Natural killer cell (primary cell): ENCODE measurements at places on chromosomes 1 and 21.

GRCh38 chr1:243488459-243489157, 232.8 kb downstream of the SDCCAG8 start:
- peaks cover under 1% of the 10 kb centered on the region for H3K4me1 ChIP-seq
- no peak overlapping the region for H3K4me3 ChIP-seq
- no peaks in the 10 kb centered on the region for H3K36me3 ChIP-seq
- H3K27me3 ChIP-seq = no peaks in the 10 kb centered on the region

DNA sequence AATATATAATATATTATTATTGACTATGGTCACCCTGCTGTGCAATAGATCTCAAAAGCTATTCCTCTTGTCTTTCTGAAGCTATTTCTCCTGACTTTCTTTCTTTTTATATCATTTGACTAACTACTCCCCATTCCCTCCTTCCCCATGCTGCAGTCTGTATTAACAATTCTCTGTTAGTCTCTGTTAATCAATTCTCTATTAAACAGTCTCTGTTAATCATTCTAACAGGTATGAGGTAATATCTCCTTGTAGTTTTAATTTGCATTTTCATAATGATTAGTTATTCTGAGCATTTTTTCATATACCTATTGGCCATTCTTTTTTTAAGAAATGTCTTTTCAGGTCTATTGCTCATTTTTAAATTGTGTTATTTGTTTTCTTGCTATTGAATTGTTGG, 201.0 kb upstream of the B3GALT2 start:
- H3K27me3 ChIP-seq = no peaks in the 10 kb centered on the region
- no peaks in the 10 kb centered on the region for H3K4me1 ChIP-seq
- H3K4me3 ChIP-seq = no peak overlapping the region
- no peak for DNase-seq
- H3K36me3 ChIP-seq = no peaks in the 10 kb centered on the region

- peaks cover 46% of the 10 kb centered on the region for H3K4me1 ChIP-seq
- peak within 1 kb of the TSS; percentile 68 for H3K27ac ChIP-seq
- H3K36me3 ChIP-seq = peaks cover 15% of the 10 kb centered on the region
- peak; percentile 80 for DNase-seq
Observed at GRCh38 chr1:151156515-151156819, at the start of gene TNFAIP8L2. TNFAIP8L2 (plus strand) TSS chr1:151156649; CDS start chr1:151158698, 2,049 bp downstream.

DNA sequence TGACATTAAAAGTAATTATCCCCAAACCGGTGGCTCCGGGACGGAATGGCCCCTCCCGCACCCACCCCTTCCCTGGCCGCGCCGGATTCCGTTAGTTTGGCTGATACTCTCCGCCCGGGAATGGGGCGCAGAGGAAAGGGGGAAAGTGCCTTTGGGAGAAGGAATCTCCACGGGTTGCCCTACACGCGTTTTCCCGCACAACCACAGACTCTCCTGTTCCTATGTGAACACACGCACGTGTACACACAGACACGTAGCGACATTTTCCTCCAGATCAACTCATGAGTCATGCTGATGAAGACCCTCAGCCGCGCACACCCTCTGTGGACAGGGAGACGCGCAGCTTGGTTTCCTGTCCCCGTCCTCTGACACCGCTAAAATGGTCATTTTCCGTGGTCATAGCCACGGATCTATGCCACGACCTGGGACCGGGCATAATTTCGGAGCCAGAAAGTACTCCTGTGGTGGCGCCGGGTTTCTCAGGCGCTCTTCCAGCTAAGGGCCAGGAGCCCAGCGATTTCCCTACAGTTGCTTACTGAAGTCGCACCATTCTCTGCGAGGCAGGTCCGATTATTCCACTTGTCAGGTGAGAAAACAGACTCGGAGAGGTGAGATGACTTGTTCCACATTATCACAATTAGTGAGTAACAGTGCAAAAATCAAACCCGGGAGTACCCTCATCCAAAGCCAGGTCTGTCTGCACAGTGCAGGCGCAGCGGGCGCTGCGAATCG, 4.0 kb upstream of the DMRTA2 start:
- peaks cover 82% of the 10 kb centered on the region for H3K27me3 ChIP-seq
- H3K4me3 ChIP-seq = no peak overlapping the region
- H3K4me1 ChIP-seq = peaks cover 51% of the 10 kb centered on the region
- DNase-seq = no peak

GRCh38 chr1:105544475-105544874, 1512.0 kb upstream of the PRMT6 start:
- H3K36me3 ChIP-seq = no peaks in the 10 kb centered on the region
- DNase-seq = no peak

DNA sequence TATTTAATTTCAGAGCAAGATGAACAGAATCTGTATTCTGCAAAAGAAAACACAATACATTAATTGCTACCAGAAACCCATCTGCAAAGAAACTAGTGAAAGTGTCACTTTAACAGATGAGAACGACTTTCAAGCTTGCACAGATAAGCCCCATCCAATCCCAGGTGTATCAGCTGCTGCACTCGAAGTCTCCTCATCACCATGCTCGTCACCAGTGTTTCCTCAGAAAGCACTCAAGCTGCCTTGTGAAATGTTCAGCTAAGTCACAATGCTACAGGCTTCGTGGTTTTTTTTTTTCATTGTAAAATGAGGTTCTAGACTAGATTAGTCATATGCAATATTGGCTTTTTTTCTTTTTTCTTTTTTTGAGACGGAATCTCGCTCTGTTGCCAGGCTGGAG, 3.3 kb upstream of the TOMM20 start:
- H3K4me1 ChIP-seq = peaks cover 15% of the 10 kb centered on the region
- no peak overlapping the region for H3K4me3 ChIP-seq
- H3K27me3 ChIP-seq = no peaks in the 10 kb centered on the region
- no peak for DNase-seq

DNA sequence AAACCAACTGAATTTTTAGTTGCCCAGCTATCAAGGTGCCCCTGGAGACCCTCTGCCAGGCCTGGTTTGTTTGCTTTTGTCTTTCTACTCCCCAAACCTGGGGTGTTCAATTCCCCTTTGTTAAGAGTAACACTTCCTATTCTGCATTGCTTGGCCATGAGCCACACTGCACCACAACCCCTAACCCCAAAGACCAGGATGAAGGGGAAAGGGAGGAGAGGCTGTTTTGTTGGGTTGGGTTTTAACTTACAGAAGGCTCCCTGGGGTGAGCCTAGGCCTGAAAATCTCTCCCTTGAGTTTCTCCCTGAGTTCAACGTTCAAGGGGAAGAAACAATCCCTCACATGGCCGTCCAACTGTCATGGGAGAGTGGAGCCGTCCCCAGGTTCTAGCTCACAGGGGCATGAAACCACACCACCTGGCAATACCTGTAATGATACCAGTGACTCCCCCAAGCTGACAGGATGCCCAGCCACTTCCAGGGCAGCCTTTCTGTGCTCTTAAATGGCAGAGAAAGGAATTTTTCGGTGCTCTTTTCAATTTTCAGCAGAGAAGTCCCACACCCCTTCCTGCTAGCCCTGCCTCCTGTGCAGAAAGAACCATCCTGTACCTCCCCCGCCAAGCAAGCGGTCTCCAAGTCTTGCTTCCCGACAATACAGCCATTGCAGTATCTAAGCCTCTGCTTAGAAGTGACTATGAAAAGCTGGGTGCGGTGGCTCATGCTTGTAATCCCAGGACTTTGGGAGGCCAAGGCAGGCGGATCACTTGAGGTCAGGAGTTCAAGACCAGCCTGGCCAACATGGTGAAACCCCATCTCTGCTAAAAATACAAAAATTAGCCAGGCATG, 14.9 kb downstream of the SLC45A3 start:
- H3K4me3 ChIP-seq = no peak overlapping the region
- no peaks in the 10 kb centered on the region for H3K27me3 ChIP-seq
- no peak for DNase-seq
- no peaks in the 10 kb centered on the region for H3K36me3 ChIP-seq
- H3K27ac ChIP-seq = peak overlapping the region; percentile 52
- H3K4me1 ChIP-seq = peaks cover 46% of the 10 kb centered on the region

- H3K4me3 ChIP-seq = no peak overlapping the region
- DNase-seq = no peak
- no peaks in the 10 kb centered on the region for H3K27me3 ChIP-seq
Observed at GRCh38 chr21:45223236-45224185, 64.2 kb downstream of the POFUT2 start.

GRCh38 chr1:226809785-226810571, 60.4 kb upstream of the PSEN2 start:
- no peaks in the 10 kb centered on the region for H3K27me3 ChIP-seq
- no peaks in the 10 kb centered on the region for H3K36me3 ChIP-seq
- no peak overlapping the region for H3K27ac ChIP-seq
- no peaks in the 10 kb centered on the region for H3K4me1 ChIP-seq
- no peak overlapping the region for H3K4me3 ChIP-seq

DNA sequence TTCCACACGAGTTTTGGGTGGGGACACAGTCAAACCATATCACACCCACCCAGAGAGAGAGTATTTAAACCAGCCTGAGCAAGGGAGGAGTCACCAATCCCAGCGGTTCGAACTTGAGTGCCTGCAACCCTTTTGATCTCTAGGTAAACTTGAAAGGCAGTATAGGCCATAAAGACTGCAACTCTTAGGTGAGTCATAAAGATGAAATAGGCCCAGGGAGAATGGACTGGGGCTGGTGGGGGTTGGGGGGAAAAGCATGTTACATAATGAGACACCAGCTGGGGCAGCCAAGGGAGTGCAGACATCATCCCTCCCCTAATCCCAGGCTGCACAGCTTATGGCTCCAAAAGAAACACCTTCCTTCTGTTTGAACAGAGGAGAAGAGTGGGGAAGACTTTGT, 99.8 kb upstream of the LHX8 start:
- no peak overlapping the region for H3K4me3 ChIP-seq
- no peaks in the 10 kb centered on the region for H3K27me3 ChIP-seq
- H3K36me3 ChIP-seq = no peaks in the 10 kb centered on the region

GRCh38 chr1:36641776-36642175, 159.1 kb upstream of the CSF3R start:
- DNase-seq = no peak
- no peaks in the 10 kb centered on the region for H3K36me3 ChIP-seq
- no peak overlapping the region for H3K4me3 ChIP-seq

DNA sequence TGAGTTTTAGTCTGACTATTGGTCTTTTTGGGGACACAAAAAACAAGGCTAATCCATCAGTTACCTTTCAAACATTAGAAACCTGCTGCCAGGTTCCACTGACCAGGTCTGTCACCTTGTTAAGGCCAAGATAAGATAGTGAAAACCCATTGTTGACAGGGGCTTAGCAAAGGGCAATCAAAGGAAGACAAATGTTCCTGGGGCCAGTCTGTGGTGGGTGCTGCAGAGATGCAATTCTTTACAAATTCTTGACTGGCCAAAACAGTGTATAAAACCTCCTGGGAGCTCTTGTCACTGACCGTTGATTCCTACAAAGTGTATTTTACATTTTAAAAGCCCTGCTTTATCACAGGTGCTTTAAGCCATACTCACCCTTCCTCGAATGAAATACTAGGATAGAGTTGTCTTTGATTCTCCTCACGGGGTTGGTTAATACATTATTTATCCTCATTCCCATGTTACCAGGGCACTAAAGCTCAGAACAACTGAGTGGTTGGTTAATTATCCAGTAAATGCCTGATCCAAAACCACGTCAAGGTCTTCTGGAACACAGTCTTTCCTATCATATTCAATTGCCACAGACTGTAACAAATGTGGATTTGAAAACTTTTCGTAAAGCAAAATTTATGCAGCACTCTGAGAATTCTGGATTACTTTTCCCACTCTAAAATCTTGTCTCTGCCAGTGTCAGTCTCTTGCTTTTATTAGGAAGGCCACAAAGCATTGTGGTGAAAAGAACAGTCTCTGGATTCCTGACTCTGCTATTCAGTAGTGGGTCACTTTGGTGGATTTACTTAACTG, 77.2 kb downstream of the NRIP1 start:
- H3K4me3 ChIP-seq = no peak overlapping the region
- no peak for DNase-seq
- H3K36me3 ChIP-seq = no peaks in the 10 kb centered on the region
- H3K27ac ChIP-seq = no peak overlapping the region
- no peaks in the 10 kb centered on the region for H3K4me1 ChIP-seq
- no peaks in the 10 kb centered on the region for H3K27me3 ChIP-seq

- H3K4me3 ChIP-seq = no peak overlapping the region
- H3K27me3 ChIP-seq = no peaks in the 10 kb centered on the region
- peaks cover 34% of the 10 kb centered on the region for H3K4me1 ChIP-seq
- no peak overlapping the region for H3K27ac ChIP-seq
Observed at GRCh38 chr21:33299181-33299752, 25.5 kb upstream of the IFNAR1 start.

DNA sequence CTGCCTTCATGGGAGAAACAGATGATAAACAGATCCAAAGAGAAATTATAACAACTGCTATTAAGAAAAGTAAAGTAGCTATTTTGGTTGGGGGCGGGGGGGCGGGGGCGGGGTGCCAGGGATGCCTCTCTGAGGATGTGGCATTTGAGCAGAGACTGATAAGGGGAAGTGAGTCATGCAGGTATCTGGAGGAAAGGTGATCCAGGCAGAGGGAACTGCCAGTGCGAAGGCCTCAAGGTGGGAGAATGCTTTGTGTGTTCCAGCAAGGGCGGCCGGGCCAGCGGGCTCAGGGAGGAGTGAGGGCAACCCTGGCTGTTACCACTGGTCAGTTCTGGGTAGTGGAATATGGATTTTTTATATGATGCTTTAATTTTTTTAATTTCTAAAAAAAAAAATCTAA, 7.0 kb upstream of the TNFRSF1B start:
- H3K36me3 ChIP-seq = no peaks in the 10 kb centered on the region
- no peaks in the 10 kb centered on the region for H3K27me3 ChIP-seq

DNA sequence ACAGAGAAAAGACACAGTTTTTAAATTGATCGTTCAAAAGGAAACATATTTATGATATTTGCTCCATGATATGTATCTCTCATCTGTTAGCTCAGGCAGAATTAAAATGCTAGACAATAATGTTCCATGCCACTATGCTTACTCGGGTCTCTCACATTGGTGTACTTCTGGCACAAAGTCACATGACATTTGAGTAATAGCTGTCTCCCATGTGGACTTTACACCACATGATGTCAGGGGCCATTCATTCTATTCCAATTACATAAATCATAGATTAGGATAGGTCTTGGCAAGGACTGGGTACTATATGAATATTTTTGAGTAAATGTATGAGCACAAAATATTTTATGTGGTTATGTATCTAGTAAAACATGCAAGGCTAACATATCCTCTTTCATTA, 648.4 kb downstream of the PLA2G4A start:
- no peaks in the 10 kb centered on the region for H3K36me3 ChIP-seq
- H3K27me3 ChIP-seq = no peaks in the 10 kb centered on the region
- H3K4me3 ChIP-seq = no peak overlapping the region
- no peak overlapping the region for H3K27ac ChIP-seq
- no peaks in the 10 kb centered on the region for H3K4me1 ChIP-seq

- H3K36me3 ChIP-seq = no peaks in the 10 kb centered on the region
- no peak overlapping the region for H3K27ac ChIP-seq
- no peaks in the 10 kb centered on the region for H3K27me3 ChIP-seq
- no peaks in the 10 kb centered on the region for H3K4me1 ChIP-seq
- no peak for DNase-seq
- H3K4me3 ChIP-seq = no peak overlapping the region
Observed at GRCh38 chr21:42343963-42344510, 6.8 kb downstream of the TFF2 start.
